Stimulated activated CD4-positive, alpha-beta T cell treated with anti-CD3 and anti-CD28 coated beads, Interleukin-2, amount 100 ng/mL, for 24 hours (primary cell): ENCODE measurements at places on chromosomes 5 and 9.
A peak's percentile ranks its signal among the peaks of the same experiment; 100 is the strongest.

DNA sequence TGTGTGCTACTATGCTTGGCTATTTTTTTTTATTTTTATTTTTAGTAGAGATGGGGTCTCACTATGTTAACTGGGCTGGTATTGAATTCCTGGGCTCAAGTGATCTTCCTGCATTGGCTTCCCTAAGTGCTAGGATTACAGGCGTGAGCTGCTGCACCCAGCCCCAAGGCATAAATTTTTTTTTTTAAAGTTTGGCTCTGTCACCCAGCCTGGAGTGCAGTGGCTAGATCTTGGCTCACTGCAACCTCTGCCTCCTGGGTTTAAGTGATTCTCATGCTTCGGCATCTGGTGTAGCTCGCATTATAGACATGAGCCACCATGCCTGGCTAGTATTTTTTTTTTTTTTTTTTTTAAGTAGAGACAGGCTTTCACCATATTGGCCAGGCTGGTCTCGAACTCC is 70.3 kb downstream of the RAB24 start:
- DNase-seq: no peak

DNA sequence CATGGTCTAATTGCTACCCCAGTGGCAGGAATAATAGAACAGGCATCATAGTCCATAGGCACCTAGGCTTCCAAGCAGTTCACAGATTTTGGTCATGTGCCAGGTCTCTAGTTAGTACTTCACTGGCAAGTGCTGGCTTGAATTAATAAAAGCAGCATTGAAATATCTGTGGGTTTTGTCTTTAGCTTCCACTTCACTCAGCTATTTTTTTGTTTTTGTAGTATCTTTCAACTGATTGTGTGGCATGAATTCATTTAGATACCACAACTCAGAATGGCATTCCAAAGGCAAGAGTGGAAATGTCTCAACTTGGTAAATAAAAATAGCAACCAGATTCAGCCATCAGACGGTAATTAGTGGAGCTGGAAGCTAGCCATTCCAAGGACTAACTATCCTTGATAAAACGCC is 27.9 kb upstream of the ITGA2 start:
- no peak for DNase-seq

DNA sequence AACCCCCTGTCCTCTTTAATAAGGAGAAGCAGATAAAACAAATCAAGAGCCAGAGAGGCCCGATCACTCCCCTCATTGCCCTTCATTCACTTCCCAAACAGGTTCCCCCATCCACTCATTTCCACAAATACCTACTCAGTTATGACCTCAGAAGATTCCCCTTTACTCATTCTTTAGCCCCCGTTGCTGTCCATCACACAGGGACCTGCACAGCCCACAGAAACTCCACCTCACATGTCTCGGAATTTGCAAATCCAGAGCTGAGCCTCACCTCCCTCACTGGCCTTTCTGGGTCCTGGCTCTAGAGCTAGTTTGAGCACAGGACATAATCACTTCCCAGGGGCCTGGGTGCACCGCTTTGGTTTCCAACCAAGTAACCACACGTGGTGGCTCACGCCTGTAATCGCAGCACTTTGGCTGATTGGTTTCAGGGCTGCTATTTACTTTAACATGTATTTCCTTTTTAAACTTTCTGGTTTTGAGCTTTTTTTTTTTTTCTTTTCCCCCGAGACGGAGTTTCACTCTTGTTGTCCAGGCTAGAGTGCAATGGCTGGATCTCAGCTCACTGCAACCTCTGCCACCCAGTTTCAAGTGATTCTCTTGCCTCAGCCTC is 17.8 kb downstream of the ATP6V0E1 start:
- DNase-seq: no peak

DNA sequence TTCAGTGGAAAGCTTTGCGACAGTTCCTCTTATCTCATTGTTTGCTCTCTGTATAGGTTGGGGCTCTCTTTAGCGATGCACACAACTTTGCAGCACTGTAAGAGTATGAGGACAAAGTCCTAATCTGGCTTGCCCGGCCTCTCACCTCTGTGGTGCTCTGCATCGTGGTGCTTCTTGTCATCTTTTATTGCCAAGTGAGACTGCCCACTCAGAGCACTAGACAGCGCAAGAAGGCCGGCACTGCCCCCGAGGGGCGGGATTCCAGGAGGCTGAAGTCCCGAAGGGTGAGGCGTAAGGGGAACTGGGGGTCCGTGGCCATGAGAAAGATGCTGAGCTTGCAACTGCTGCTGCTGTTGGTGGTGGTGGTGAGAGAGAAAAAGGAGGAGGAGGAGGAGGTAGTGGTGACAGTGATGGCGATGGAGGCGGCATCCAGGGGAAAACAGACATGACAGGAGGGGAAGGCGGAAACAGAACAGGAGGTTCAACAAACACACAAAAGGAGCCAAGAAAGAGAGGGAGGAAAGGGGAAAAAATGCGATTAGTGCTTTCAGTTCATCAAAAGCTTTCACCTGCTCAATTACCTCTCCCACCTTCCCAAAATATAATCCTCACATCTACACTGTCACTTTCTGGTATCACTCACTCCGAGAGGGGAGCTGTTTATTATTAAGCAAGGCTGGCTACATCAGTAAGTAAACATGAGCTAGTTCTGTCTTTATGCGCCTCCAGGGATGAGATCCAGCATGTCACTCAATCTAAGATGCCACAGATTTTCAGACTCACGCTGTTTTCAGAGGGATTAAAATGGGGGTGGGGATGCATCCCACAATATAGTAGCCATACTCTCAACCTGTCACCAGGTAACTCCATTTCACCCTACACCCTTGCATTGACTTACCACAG is 55.1 kb downstream of the TLE1 start:
- DNase-seq: no peak

- DNase-seq: no peak
These were observed 170.6 kb downstream of the RMI1 start for GRCh38 chr9:84151236-84151635.

- DNase-seq: no peak
These were observed 12.8 kb upstream of the ZFP62 start for GRCh38 chr5:180873615-180874520.

GRCh38 chr9:110099236-110100095 is 108.5 kb downstream of the C9orf152 start:
- no peak for DNase-seq

- no peak for DNase-seq
These were observed 182.5 kb upstream of the PPP1R2B start for GRCh38 chr5:156667616-156668015.

DNA sequence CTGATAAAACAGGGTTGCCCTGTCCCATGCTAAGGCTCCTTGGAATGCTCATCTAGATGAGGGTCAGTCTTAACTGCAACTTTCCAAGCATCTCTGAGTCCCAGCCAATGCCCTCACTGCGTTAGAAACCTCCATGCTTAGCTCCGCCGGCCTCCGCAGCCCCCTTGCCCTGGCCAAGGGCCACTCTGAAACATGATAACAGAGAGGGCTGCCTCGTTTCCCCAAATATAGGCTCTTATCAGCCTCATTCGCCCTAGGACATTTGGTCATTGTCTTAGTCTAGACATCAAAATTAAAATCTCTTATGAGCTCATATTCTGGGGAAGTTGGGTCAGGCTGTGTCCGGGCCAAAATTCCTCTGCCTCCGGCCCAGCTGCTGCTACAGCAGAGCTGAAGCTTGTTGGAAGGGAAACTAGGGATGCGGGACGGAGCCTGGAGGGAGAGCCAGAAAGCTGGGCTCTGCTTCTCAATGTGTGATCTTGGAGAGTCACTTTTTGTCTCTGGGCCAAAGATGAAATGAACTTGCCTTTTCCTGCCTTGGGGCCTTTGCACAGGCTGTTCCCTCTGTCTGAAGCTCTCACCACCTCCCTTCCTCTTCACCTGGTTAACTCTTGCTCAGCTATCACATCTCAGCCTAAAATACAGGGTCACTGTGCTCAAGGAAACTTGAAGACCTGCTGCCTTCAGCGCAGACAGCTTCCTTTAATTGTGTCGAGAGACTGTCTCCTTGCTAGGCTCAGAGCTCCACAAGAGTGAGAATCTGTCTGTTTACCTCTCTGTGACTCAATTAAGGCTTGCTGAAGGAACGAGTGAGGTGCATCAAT is 191.3 kb downstream of the RGS3 start:
- no peak for DNase-seq

- DNase-seq: peak; percentile 67
These were observed 266.2 kb downstream of the NSG2 start for GRCh38 chr5:174311531-174312269.

DNA sequence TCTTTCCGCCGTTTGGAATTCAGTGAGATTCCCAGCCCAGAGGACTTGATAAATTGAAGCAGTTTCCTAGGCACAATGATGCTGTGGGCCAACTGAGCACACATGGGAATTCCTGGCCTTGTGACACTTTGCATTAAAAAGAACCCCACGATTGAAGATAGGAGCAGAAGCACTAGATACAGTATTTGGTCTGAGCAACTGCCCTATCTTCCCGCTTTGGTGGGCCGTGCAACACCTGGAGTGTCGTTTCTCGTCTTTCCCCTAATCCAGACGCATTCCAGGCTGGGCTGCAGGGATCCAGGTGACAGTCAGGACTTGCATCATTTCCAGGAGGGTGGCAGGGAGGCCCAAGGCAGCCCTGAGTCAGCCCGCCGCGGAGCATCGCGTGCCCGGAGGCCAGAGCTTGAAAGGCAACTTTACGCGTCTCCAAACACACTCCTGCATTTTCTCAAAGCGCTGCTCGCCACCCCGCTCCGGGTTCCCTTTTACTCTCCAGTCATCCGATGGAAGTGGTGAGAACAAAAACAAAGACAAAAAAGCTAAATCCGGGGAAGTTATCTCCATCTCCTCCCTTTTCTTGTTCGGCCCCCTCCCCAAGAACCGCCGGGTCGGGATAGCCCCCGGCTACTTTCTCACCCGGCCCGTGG is 753 bp upstream of the STC2 start:
- peak; percentile 22 for DNase-seq

GRCh38 chr5:2525351-2525750 is 226.1 kb downstream of the IRX2 start:
- no peak for DNase-seq

- no peak for DNase-seq
These were observed 1085.7 kb downstream of the TAF11L14 start for GRCh38 chr5:18720002-18720401.

DNA sequence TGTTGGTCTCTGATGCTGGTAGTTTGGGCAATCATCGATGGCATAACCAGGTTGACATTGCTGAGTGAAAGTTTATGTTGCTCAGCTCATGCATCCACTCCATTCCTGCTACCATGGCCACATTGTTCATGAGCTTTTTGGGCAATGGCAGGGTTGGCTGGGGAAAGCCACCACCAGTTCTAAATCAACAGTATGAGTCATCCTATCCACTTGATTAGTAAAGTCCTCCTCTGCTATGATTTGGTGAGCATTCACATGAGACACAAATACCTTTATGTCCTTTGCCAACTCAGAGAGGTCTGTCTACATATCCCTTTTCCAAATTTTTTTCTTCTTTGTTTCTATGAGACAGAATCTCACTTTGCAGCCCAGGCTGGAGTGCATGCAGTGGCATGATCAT is 129.7 kb upstream of the FBN2 start:
- no peak for DNase-seq

DNA sequence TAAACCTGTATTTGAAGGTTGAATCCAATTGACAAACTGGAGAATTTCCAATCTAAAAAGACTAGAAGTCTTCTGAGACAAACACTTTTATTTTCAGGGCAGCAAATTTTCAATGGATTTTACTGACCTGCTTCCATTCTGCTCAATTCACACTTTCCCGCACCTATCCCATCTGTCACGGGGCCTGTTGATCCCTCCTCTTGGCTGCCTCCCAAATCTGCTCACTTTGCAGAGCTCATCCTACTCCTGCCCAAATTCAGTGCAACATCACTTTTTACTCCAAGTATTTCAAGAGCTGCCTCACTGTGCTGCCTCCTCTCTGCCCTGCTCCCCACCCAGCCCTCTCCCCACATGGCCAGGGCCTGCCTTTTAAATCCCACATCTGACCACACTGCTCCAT is 35.1 kb downstream of the GOLM1 start:
- DNase-seq: no peak

DNA sequence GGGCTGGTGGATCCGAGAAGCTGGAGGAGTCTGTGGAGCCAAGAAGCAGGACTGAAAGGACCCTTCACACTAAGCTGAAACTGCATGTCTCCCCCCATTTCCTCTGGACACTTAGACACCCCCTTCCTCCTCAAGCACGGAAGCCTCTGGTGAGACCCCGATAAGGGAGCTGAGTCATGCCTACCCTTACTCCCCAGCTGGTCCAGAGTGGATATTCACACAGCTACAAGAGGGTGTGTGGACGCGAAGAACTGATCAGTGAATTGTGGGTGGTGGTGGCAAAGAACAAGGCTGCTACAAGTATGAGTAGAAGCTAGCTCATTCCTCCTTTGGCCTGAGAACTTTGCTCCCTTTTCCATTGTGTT is 4.3 kb downstream of the TLN1 start:
- no peak for DNase-seq

DNA sequence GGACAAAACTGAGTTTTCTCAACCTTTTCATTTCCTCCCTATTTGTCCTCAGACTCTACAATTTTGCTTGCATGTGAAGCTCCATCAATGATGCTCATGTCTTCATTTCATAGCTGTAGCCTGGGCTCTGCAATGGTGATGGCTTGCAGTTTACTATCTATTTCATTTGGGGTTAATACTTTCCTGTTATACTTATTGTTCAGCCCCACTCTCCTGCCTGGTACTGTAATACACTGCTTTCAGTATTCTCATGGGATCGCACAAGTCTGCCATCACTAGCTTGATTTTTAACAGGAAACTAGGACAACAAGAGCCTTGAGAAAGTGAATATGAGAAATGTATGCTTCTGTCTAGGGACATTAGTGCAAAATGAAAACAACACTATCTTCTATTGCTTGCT is 84.2 kb upstream of the SEMA6A start:
- DNase-seq: no peak

- DNase-seq: no peak
These were observed 107.2 kb downstream of the UBE2R2 start for GRCh38 chr9:33923998-33924701.

DNA sequence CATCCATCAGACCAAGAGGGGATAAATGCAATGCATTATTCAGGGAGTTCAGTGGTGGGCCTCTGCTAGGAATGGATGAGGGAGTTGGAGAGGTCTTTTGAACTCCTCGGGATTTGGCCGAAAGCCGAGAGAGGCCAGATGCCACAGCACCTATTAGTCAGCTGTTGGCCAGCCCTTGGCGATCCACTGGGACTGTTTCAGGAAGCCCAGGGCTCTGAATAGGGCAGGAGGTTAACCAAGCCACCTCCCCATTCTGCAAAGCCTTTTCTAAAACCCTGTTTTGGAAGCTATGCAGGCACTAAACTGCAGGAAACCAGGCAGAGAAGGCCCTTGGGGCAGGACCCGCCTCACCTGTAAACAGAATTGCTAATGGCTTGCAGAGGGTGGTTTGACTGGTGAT is 37.8 kb downstream of the ASTN2 start:
- no peak for DNase-seq

- no peak for DNase-seq
These were observed 163.3 kb upstream of the RAD23B start for GRCh38 chr9:107119735-107120134.

GRCh38 chr5:34622098-34622400 is 34.1 kb upstream of the RAI14 start:
- no peak for DNase-seq
